Fibroblast of upper back skin (primary cell): ENCODE measurements at places on chromosomes 5 and 9.

DNA sequence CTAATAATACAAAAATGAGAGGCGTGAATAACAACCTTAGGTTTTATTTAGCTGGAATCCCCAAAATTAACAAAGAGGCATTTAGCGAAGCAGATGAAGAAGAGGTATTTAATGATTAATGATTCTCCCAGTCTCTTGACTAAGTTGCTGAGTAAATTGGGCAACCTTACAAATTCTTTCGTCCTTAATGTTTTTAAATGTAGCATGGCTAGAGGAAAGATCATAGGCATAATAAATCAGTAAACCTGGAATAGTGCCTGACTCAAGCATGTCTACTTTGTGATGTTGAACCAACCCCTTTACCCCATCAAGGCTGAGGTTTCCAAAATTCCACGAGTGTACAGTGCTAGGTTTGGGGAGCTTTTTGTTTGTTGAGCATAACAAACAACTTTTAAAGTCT, 7.9 kb downstream of the BHMT start:
- peak; percentile 79 for DNase-seq

DNA sequence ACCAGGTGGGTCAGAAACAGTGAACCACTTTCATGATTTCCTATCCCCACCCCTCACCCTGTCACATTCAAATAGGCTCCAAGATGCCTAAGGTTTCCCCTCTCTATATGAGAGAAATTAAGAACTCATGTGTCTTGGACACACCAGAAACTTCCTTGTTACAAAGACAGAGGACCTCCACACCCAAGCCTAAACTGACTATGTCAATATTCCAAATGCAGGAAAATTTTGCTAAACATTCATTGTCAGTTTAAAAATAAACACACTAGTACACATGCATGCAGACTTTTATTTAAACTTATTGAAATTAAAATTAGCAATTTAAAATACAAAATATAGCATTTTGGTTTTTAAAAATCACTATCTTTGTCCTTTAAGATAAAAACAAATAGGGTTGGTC, 26.2 kb downstream of the SKIC3 start:
- DNase-seq = no peak

- DNase-seq = peak; percentile 14
Observed at GRCh38 chr5:120873083-120873482, 409.0 kb downstream of the PRR16 start.

DNA sequence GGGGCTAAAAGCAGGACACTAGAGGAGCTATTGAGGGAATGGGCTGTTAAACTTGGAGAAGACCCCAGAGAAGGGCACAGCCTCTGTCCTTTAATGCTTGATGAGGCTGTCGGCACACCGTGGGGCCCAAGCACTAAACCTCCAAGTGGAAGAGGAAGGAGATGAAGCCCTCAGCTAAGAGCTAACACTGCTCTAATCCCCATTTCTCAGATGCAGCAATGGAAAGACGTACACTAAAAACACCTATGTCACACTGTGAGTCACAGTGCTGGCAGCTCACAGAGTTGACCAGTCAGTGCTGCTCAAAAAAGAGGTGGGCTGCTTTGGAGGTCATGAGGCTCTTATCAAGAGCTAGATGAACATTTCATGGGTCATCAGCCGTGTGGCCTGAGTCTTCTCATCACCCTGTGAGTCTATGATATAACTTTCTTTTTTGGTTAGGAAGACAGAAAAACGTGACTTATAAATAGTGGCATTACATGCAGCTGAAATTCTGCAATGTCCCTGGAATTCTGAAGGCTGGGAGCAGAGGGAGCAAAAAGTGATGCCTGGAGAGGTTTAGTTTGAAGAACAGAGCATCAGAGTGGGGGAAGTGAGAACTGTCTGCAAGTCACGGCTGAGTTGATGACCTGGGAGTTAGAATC, 21.5 kb downstream of the TNFSF8 start:
- DNase-seq = no peak

- peak; percentile 57 for DNase-seq
Observed at GRCh38 chr9:4297786-4298254, 2.0 kb downstream of the GLIS3 start.

- DNase-seq = peak; percentile 68
Observed at GRCh38 chr9:7439355-7439995, 360.1 kb downstream of the DMAC1 start.

- no peak for DNase-seq
Observed at GRCh38 chr9:93111371-93112115, 15.5 kb downstream of the CARD19 start.

DNA sequence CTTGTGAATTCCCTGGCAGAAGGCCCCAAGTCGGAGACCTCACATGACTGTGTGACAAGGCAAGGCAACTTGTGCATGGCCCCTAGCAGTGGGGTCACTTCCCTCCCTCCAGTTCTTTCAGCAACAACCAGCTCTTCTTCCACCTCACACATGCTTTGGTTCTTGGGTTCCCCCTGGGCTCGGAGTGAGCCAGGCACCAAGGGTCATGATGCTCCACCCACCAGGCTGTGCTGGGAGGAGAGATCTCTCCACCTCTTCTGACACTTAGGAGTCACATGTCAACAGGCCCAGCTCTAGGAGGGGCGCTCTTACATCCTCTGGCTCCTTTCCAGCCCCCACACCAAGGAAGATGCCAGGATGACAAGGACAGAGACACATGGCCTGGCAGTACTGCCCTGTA, 56.7 kb downstream of the CDH6 start:
- no peak for DNase-seq

DNA sequence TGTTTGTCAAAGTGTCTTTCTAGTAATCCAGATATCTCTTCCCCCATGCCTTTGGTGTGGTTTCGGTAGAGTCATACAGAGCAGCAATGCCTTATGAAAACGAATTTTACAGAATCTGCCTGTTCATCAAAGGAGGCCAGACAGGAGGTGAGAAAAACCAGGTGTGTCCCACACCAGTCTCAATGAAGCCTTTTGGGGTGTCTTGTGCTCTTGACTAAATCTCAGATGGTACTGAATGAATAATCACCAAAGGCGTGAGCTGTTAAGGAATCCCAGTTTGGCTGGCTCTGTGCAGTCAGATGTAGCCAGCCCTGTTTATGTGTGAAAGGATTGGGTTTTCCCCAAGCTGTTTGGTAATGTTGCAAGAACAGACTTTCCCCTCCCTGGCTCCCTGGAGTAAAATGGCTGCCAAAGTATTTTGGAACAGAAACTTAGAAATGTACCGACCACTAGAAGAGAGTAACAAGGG, 70.8 kb upstream of the CDKN2B start:
- DNase-seq = peak; percentile 66

- DNase-seq = no peak
Observed at GRCh38 chr5:75509546-75509945, 1.9 kb downstream of the CERT1 start.

DNA sequence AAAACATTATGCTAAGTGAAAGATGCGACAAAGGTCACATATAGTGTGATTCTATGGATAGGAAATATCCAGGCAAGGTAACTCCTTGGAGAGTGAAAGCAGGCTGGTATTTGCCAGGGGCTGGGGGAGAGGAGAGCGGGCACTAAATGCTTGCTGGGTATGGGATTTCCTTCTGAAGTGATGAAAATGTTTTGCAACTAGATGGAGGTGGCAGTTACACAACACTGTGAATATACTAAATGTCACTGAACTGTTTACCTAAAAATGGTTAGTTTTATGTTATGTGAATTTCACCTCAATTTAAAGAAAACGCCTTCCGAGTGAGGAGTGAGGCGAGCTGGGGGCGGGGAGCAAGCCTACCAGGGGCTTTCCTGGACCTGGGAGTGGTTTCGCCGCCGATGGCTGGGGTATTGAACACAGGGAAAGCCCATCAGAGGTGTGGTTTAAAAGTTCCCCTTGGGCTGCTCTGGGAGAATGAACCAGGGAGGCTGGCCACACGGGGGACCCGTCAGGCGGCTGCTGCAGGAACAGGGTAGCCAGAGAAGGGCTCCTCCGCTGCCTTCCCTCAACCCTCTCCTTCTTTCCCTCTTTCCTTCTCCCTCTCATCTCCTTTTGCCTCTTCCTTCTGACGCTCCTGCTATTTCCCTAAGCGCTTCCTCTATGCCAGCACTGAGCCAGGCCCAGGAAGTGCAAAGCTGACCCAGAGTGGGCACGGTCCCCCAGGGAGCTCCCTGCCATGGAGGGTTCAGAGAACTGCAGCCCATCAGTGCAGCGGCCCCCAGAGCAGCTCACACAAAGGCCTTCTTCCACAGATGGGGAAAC, 4.9 kb downstream of the AKNA start:
- no peak for DNase-seq

DNA sequence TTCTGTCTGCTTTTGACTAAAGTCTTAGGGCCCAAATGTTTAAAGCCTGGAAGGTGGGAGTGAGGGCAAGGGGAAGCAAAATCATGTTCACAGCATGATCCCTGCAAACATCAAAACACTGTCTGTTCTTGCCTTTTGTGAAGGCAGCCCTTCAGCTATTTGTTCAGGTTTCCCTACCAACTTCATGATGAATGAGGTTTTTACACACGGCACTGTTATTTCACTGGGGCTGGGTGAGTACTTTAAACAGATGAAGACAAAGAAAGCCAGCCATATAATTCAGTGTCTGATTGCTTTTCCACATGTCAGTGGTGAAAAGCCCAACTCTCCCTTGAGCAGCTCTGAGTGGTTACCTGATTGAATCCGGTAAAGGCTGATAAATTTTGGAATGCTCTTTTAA, 224.7 kb upstream of the GRAMD2B start:
- DNase-seq = no peak

DNA sequence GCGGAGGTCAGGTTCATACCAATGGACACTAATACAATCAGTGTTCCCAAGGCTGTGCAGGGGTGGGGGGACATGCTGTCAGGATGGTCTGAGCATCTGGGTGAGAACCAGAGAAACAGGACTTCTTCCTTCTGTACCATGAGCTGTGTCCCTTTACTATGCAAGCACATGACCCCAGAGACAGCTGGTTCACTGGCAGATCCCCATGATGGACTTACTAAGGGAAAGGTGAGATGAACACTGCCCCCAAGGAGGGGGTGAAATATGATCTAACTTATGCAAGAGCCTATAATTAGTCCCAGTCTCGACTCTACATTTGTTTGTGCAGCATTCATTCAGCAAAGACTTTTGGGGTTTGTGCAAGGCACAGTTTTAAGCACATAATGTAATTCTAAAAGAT, 91.4 kb downstream of the LIFR start:
- DNase-seq = peak; percentile 41
